ENCODE measurements at places on chromosomes 5 and 9.

- DNase-seq: peak; percentile 94
Observed at GRCh38 chr5:55062039-55062779, 38.2 kb downstream of the GZMK start.

DNA sequence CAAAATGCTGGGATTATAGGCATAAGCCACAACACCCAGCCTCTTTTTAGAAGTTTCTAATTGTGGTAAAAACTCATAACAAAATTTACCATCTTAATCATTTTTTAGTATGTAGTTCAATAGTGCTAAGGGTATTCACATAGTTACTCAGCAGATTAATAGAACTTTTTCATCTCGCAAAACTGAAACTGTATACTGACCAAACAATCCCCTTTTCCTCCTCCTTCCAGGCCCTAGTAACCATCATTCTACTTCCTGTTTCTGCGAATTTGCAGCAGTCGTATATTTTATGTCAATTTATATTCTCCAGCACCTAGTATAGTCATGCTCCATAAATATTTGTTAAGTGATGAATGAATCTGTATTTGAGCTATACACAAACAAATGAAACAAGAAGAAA is 86.3 kb upstream of the ERBIN start:
- no peak for DNase-seq

DNA sequence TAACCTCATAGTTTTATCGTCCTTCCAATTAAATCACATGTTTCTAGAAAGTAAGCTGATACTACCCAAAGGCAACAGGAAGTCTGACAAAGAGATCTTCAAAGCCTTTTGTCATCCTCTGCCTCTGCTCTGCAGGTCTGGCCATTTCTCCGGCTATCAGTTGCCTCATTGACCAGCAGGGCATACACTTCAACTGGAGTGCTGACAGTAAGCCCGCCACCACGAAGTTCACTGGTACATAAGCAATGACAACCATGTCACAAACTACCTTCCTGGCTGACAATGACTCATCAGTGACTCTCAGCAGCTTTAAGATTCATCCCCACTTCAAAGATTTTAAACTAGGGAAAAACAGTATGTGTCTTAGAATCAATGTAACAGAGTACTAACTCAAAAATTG is 20.6 kb downstream of the SPTLC1 start:
- DNase-seq: peak; percentile 79

- no peak for DNase-seq
Observed at GRCh38 chr5:134051305-134051704, 46.5 kb upstream of the VDAC1 start.
